ENCODE measurements at places on chromosomes 7 and 10.

GRCh38 chr10:104429846-104430245 is 76.2 kb downstream of the CFAP58 start:
- DNase-seq, result no peak

DNA sequence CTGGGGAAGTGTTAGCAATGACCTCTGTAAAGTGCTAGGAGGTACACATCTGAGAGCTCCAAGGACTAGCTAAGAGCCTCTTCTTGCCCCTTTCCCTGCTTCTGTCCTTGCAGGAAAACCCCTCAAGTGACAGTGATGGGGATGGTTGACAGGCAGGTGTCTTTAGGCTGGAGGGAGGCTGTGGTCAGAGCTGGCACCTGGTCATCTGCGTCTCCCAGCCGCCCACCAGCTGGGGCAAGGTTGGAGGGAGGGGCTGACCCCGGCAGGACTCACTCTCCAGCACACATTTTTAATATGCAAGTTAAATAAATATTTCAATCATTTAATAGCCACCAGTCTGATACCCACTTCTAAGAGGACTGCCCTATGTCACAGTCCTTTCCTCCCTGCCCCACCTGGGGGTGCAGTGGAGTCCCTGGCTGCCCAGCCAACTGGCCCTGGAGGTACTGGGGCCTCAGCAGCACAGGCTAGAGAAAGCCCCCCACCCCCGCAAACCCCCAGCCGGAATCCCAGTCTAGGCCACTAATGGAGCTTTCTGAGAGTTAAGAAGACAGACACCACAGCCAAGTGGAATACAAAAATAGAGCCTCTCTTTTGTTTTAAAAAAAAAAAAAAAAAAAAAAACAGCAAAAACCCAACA is 6.3 kb downstream of the FGF8 start:
- DNase-seq, result no peak

DNA sequence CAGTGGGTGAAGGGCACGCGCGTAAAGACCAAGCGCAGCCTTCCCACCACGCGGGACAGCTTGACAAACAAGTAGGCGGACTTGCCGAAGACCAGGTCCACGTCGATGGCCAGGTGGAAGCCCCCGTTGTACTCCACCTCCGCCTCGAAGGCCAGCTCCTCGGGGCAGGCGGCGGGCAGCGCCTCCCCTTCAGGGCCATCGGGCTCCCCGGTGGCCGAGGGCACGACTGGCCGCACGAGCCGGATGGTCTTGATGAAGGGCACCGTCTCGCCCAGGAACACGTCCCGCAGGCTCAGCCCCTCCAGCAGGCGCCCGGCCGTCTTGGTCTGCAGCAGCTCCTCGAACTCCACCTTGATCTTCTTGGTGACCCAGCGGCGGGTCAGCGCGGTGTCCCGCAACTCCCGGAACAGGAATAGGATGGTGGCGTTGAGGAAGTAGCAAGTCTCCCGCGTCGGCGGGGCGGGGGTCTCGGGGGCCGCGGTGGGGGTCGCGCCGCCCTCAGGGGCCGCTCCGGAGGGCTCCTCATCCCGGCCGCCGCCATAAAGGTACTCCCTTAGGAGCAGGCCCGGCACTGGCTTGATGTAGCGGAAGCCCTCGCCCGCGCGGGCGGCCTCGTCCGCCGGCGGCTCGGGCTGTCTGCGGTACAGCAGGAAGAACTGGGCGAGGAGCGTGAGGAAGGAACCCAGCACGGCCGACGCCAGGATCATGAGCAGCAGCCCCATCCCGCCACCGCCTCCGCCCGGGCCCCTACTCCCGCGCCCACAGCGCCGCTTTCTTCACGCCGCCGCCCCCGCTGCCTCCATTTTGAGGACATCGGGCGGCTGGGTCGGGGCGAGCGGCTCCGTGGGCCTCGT is 507 bp downstream of the PDZD8 start:
- DNase-seq, result peak; percentile 21

GRCh38 chr10:74227697-74228424 is 76.8 kb downstream of the ADK start:
- DNase-seq, result peak; percentile 24

GRCh38 chr7:106839511-106839910 is 25.6 kb upstream of the PIK3CG start:
- no peak for DNase-seq

DNA sequence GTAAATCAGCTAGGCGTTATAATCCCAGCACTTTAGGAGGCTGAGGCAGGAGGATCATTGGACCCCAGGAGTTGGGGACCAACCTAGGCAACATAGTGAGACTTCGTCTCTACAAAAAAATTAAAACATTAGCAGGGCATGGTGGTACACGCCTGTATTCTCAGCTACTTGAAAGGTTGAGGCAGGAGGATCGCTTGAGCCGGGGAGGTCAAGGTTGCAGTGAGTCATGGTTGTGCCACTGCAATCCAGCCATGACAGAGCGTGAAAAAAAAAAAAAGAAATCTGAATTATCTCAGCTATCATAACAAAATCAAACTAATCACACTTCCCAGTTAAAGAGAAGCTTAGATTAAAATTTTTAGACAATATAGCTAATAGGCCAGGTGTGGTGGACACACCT is 35.3 kb downstream of the ATAD1 start:
- DNase-seq, result no peak

DNA sequence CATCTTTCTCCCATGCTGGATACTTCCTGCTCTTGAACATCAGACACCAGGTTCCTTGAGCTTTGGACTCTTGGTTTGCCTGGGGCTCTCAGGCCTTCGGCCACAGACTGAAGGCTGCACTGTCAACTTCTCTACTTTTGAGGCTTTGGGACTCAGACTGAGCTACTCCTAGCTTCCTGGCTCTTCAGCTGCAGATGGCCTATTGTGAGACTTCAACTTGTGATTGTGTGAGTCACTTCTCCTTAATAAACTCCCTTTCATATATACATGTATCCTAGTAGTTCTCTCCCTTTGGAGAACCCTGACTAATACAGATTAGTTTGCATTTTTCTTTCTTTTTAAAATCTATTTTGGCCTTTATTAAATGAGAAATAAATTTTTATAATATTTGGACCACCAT is 276.2 kb upstream of the SEMA3C start:
- DNase-seq, result peak; percentile 80

DNA sequence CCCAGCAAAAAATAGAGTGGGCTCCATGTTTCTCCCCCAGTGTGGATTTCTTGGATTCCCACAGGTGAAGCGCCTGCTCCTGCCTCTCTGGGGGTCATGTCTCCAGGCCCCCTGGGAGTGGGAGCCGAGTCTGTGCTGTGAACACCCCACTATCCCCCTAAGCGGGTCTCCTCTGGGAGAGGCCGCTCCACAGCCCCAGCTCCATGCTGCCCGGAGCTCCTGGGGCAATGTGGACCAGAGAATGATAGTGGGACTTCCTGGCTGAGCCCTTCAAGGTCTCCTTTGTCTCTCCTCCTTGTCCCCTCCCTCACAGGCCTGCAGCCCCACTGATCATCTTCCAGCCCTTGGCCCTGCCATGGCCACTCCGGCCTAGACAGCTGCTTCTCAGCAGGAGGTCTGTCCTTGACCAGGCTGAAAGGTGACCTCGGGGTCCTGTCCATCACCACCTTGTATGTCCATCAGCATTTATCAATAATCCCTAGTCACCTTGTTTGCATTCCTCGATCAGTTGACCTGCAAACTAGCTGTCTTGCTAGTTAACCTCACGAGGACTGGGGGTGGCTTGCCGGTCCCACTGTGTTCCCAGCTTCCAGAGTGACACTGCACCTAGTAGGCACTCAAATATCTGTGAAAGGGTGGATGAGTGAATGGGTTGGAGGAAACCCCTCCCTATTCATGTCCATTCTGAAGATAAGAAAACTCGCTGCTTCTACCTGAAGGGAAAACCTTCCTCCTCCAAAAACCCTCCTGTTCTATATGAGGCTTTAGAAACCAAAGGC is 776 bp upstream of the CALML3 start:
- no peak for DNase-seq

GRCh38 chr10:75239096-75239790 is 3.5 kb upstream of the COMTD1 start:
- no peak for DNase-seq

DNA sequence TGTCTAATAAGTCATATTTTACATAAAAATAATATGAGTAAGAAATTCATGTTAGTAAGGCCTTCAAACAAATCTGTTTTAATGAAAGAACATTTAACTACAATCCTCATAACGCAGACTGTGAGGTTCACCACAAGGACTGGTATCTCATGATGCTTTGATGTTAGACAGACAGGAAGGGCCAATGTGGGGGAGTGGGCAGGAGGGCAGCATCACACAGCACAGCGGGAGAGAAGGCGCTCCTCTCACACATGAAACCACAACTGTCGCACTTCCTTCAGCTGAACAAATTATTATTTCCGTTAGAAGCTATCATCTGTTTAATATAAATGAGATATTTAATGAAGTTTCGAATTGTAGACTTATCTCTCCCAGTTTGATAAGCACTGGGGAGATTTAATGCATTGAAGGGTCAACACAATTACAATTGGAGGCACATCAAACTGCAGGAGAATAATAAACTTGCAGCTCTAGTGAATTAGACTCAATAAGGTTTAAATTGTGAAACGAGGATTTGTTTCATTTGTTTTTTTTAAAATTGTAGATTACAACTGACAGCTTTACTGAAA is 466.1 kb downstream of the PARD3 start:
- no peak for DNase-seq

GRCh38 chr10:102507521-102507920 is 3.7 kb downstream of the SUFU start:
- no peak for DNase-seq

DNA sequence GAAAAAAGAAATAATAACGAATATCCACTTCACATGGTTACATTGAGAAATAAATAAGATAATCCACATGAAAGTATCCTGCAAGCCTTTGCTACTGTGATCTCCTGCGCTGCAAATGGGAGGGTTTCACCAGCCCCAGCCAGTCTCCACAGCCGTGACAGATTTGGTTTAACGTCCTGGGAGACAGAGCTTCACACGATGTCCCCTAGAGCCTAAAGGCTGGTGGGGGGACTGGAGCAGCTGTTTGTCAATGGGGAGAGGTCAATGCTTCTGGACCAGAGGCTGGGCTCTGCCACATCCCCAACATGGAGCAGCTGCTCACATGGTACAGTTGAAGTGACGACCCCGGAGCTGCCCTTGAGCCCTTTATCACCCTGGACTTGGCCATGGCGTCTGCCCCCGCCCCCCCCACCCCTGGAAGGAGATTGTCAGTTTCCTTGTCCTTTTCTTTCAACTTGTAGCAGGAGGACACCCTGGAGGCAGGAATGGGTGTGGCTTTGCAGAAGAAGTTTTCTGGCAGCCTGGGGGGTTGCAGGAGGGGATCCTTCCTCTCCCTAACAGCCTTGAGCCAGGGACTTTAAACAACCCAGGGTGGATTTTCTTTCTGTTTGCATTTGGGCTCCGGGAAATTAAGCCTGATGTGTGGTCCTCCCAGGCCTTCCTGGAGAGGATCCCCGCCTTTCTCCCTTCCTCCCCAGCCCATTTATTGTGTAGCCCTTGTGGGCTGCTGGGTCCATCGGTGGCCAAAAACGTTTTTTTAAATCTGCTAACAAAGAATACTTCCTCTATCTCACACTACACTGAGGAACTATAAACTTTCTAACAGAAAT is 37.0 kb upstream of the MXI1 start:
- DNase-seq, result no peak

- DNase-seq, result no peak
These were observed 410.0 kb downstream of the HTR7 start for GRCh38 chr10:90447831-90448230.

GRCh38 chr10:107915215-107915610 is 750.7 kb upstream of the SORCS1 start:
- DNase-seq, result peak; percentile 85

DNA sequence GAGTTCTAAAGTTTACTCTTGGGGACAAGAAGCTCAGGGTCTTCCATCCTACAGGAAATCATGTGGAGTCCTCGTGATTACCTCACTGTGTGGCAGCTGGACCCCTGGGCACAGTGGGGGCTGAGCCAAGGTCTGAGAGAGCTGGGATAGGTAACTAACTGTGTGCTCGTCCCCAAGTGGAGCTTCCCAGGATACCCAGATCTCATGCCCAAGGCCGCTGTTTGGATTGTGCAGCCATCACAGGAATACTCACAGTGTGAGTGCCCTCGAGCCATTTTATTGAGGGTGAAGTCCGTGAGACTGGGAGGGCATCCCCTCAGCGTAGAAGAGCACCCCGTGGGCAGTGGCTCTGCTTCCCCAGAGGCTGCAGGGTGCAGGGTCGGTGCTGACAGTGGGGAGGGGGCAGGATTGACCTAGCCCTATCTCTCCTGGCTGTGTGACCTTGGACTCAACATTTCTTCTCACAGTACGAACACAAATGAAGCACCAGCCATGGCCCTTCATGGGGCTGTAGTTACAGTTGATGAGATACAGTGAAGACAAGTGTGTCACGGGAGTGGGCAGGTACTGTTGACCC is 69.6 kb upstream of the LEP start:
- DNase-seq, result no peak

DNA sequence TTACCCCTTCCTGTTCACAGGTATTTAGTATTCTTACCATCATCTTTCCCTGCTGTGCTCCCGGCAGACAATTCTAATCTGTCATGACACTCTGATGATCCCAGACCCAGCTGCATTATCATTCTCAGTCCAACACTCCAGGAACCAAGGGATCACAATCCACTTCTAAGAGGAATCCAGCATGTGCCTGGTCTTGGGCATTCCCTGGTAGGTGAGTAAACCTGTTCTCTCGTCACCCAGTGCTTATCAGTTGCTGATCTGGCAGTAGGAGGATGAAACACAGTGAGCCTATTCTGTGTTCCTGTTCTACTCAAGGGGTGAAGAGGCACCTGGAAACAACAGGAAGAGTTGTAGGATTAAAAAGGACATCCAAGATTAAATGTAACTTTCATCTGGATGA is 1.3 kb upstream of the DMBT1 start:
- DNase-seq, result no peak

- DNase-seq, result no peak
These were observed 142.3 kb upstream of the HPS1 start for GRCh38 chr10:98589007-98589406.

DNA sequence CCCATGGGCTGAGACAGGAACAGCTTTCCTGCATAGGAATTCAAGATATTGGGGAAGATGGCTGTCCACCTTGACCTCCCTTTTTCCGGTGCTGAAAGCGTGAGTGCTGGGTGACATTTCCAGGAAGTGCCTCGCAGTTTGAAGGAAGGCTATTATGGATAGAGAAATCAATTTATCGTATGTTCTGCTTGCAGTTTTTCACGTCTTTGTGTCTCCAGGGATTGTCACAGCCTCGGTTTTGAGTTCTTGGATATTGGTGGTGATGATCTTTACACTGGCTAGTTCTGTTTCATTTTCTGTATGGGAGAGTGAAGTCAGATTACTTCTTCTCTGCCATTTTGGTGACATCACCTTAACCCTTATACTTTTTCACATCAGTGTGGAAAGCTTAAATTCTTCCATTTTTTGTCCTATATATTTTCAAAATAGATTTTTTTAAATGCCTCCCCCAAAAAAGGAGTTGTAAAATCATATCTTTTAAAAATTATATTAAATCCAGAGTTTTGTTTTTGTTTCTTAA is 102.5 kb upstream of the APBB1IP start:
- DNase-seq, result no peak

DNA sequence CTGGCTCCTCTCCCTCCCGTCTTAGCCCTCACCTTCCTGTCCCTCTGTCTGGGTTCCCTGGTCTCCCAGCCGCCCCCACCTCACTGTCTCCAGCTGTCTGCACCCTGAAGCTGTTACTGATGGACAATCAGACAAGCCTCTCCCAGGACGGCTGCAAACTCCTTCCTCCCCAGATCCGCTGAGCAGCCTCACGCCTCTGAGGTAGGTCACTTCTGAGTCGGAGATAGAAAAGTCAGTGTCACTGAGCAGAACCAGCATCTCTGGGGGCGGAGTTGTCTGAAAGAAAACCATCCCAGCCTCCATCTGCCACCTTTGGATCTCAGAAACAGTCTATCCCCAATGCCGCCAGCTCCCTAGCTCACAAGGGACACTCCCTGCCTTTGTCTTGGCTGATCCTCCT is 27.4 kb downstream of the FAM241B start:
- DNase-seq, result no peak
